Cardiac muscle cell (in vitro differentiated cells and primary cell): ENCODE measurements at places on chromosomes 3 and 15.

- peak; percentile 67 for DNase-seq
These were observed 4.8 kb upstream of the MECOM start for GRCh38 chr3:169668072-169668956.

DNA sequence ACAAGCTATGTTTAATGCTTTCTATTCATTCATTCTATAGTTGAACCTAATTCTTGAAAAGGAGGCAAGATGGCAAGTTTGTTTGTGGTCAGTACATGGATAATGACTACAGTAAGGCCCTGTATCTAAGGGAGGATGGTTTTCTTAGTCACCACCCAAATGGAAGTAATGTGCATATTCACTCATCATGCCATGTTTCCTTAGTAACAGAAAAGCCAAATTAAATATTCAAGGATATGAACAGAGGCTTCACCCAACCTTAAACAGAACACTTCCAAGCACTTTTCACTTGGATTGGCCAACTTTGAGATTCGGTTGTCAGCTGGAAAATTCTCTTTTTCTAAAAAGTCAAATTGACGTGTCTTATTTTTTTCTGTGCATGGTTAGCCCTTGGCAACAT is 805.3 kb upstream of the LMCD1 start:
- DNase-seq: no peak

GRCh38 chr15:78050826-78051225 is 26.7 kb downstream of the TBC1D2B start:
- DNase-seq: no peak

- DNase-seq: peak; percentile 18
These were observed 127.7 kb downstream of the MTHFS start for GRCh38 chr15:79769069-79769481.

DNA sequence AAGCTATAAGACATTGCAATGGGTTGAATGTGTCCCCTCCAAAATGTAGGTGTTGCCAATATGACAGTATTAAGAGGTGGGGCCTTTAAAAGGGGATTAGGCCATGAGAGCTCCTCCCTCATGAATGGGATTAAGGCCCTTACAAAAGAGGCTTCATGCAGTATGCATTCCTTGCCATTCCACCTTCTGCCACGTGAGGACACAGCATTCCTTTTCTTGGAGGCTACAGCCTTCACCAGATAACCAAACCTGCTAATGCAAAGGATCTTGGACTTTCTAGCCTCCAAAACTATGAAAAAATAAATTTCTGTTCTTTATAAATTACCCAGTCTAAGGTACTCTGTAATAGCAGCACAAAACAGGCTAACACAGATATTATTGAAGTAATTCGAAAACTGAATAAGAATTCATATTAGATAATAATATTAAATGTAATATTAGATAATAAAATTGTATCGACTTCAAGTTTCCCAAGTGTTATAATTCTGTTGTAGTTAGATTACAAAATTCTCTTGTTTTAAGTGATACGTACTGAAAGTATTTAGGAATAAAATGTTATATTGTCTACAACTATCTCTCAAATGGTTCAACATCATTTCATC is 29.4 kb upstream of the ATP8B4 start:
- peak; percentile 87 for DNase-seq

- DNase-seq: no peak
These were observed 57.2 kb upstream of the USP3 start for GRCh38 chr15:63447017-63447676.

DNA sequence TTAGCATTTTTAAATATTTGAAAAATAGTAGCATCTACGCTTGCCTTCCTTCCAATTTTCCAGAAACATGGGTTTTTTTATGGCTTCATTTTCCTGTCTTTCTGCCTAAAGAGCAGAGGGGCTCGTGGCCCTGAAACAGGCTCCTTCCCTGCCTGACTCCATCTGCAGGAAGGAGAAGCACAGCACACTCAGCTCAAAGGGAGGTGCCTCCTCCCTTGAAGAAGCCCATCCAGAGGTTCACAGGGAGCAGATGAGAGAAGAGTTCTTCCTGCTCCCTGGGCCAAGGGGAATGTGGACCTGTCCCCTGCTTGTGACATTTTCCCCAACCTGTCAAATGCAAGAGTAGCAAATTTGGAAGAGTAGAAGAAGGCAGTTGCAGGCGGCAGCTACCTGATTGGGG is 55.8 kb downstream of the BBX start:
- DNase-seq: no peak

- DNase-seq: no peak
These were observed 5.4 kb upstream of the TBC1D5 start for GRCh38 chr3:17747890-17748247.

- DNase-seq: no peak
These were observed 29.8 kb downstream of the LARS2 start for GRCh38 chr3:45417930-45418847.

- DNase-seq: no peak
These were observed 530.8 kb downstream of the FOXP1 start for GRCh38 chr3:71052716-71053115.

DNA sequence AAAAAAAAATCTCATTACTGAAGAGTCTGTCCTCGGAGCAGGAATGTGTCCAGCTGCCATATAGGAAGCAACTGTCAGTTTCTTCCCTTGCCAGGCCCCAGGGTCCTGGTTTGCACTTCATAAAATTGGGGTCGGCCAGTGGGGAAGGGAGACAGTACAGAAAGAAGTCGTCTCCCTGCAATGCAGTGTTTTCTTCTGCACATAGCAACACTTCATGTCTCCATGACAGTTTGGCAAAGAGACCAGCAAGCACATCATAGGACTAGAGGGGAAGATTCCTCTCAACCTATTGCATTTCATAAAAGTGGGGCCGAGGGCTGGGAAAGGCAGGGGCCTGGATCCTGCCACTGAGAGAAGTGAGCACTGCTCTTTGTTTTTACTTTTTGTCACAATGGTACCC is 138.2 kb upstream of the HACD2 start:
- DNase-seq: no peak

GRCh38 chr3:122745369-122746021 is 48.1 kb downstream of the HSPBAP1 start:
- no peak for DNase-seq

GRCh38 chr15:78223396-78224022 is 10.9 kb downstream of the ACSBG1 start:
- peak; percentile 64 for DNase-seq

GRCh38 chr3:181565416-181565815 is 146.3 kb upstream of the SOX2 start:
- DNase-seq: no peak

- DNase-seq: no peak
These were observed 424.0 kb upstream of the C2CD4B start for GRCh38 chr15:62588938-62589670.

GRCh38 chr3:61194892-61195538 is 56.2 kb downstream of the FHIT start:
- DNase-seq: no peak

GRCh38 chr15:50813089-50813488 is 47.6 kb upstream of the SPPL2A start:
- DNase-seq: no peak

GRCh38 chr3:126986001-126986400 is 3.1 kb downstream of the PLXNA1 start:
- DNase-seq: peak; percentile 37
